Naive thymus-derived CD8-positive, alpha-beta T cell (primary cell): ENCODE measurements at places on chromosomes 6 and 20.

GRCh38 chr20:1536893-1537730 is 20.4 kb downstream of the SIRPD start:
- H3K4me3 ChIP-seq, result no peak overlapping the region
- no peak overlapping the region for H3K27ac ChIP-seq
- H3K27me3 ChIP-seq, result no peaks in the 10 kb centered on the region
- H3K36me3 ChIP-seq, result peaks cover 4% of the 10 kb centered on the region
- no peak for DNase-seq

DNA sequence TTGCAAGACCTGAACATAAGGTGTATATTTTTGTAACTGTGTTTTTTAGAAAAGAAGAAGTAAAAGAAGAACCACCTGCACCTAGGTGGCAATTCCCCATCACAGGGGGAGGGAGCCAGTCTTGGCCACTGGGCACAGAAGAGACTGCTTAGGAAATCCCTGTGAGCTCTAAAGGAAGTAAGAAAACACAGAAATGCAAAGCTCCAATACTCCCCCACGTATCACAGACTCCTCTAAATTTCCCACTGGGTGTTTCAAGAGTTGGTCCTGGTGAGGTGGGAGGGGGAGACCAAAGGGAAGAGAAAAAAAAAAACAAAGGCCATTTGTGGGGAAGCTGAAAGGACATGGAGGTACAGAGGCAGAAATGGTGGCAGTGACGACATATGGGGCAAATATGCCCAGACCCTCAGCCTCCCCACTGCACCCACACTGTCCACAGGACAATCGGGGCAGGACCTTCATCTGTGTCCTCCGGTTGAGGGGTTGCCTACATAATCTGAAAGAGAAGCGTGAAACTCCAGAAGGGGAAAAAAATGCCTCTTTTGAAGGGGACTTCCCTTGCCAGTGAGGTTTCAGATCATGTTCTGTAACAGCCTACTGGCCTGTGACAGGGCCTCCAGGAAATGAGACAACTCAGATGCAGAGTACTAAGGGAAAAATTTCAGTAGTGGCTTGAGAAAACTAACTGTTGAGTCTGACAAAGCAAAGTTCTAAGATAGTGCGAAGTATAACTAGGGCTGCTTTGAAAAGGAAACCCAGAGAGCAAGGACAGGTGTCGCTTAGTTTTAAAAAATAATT is 226.2 kb upstream of the MARCKS start:
- DNase-seq, result no peak
- no peaks in the 10 kb centered on the region for H3K36me3 ChIP-seq
- H3K27me3 ChIP-seq, result no peaks in the 10 kb centered on the region
- no peak overlapping the region for H3K27ac ChIP-seq

- H3K27me3 ChIP-seq, result peaks cover 18% of the 10 kb centered on the region
- no peak overlapping the region for H3K4me3 ChIP-seq
- no peak overlapping the region for H3K27ac ChIP-seq
Observed at GRCh38 chr20:59400708-59401107, 100.3 kb downstream of the EDN3 start.

GRCh38 chr6:39339868-39340550 is 17.5 kb upstream of the KCNK16 start:
- no peak overlapping the region for H3K4me3 ChIP-seq
- H3K4me1 ChIP-seq, result peaks cover 11% of the 10 kb centered on the region
- H3K36me3 ChIP-seq, result no peaks in the 10 kb centered on the region
- no peak overlapping the region for H3K27ac ChIP-seq
- H3K27me3 ChIP-seq, result peaks cover 30% of the 10 kb centered on the region

- no peak for DNase-seq
- no peaks in the 10 kb centered on the region for H3K27me3 ChIP-seq
- no peak overlapping the region for H3K27ac ChIP-seq
- H3K36me3 ChIP-seq, result peaks cover 94% of the 10 kb centered on the region
- peaks cover 5% of the 10 kb centered on the region for H3K4me1 ChIP-seq
- no peak overlapping the region for H3K4me3 ChIP-seq
Observed at GRCh38 chr6:169763308-169763707, 11.9 kb downstream of the ERMARD start.

GRCh38 chr6:116369540-116369939 is 1.2 kb upstream of the DSE start:
- H3K36me3 ChIP-seq, result no peaks in the 10 kb centered on the region
- peak overlapping the region; percentile 87 for H3K4me3 ChIP-seq
- H3K4me1 ChIP-seq, result peaks cover 11% of the 10 kb centered on the region

GRCh38 chr6:170062915-170063241 is 228.0 kb downstream of the DLL1 start:
- no peaks in the 10 kb centered on the region for H3K4me1 ChIP-seq
- no peak for DNase-seq
- no peak overlapping the region for H3K27ac ChIP-seq
- H3K36me3 ChIP-seq, result no peaks in the 10 kb centered on the region
- H3K27me3 ChIP-seq, result no peaks in the 10 kb centered on the region
- no peak overlapping the region for H3K4me3 ChIP-seq

DNA sequence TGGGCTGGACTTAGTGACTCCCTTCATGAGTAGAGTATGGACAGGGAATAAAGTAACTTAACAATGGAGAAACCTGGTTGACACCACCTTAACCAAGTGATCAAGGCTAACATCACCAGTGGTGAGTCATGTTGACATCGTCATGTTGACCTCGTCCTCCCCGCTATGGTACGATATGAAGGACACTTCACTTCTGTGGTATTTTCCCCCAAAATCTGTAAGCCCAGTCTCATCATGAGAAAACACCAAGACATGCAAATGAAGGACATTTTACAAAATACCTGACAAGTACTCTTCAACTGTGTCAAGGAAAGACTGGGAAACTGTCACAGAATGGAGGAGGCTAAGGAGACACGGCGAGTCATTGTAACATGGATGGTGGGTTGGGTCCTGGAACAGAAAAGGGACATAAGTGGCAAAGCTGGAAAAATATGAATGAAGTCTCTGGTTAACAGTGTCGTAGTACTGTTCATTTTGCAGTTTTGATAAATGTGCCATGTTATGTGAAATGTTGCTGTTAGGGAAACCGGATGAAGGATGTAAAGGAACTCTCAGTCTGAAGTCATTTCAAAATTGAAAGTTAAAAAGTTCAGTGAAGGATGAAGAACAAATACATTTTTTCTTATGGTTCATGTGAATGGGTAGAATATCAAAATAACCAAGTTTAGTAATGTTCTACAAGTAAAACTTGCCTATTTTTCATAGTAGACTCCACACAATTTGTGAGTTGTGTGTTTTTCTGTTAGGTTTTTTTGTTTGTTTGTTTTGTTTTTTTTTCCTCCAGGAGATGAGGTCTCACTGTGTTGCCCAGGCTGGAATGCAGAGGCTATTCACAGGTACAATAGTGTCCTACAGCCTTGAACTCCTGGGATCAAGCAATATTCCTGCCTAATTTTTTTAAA is 247.5 kb downstream of the TMEM242 start:
- H3K4me3 ChIP-seq, result peak overlapping the region; percentile 1
- peaks cover 41% of the 10 kb centered on the region for H3K4me1 ChIP-seq
- no peak overlapping the region for H3K27ac ChIP-seq
- peaks cover 11% of the 10 kb centered on the region for H3K36me3 ChIP-seq
- no peak for DNase-seq

DNA sequence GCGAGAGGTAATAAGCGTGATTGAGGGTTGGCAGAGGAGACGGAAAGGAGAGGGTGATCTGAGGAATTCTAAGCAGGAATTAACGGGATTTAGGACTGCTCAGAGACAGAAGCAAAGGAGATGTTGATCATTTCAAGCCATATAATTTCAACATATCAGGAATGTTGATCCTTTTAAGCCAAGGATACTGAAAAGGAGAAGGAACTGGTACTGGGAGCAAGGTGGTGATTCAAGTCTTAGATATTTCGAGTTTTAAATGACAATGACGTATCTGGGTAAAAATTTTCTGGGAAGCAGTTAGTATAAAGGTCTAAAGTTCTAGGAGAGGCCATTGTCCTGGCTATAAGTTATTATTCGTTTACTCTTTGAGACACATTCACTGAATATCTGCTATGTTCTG is 91.3 kb upstream of the OGFRL1 start:
- DNase-seq, result no peak
- no peaks in the 10 kb centered on the region for H3K4me1 ChIP-seq

GRCh38 chr20:7503501-7503900 is 436.8 kb downstream of the HAO1 start:
- no peaks in the 10 kb centered on the region for H3K4me1 ChIP-seq
- no peak for DNase-seq
- no peaks in the 10 kb centered on the region for H3K27me3 ChIP-seq
- H3K36me3 ChIP-seq, result no peaks in the 10 kb centered on the region
- H3K4me3 ChIP-seq, result no peak overlapping the region
- no peak overlapping the region for H3K27ac ChIP-seq

GRCh38 chr6:149060300-149060984 is 257.1 kb upstream of the TAB2 start:
- no peaks in the 10 kb centered on the region for H3K27me3 ChIP-seq
- H3K36me3 ChIP-seq, result no peaks in the 10 kb centered on the region
- no peak overlapping the region for H3K27ac ChIP-seq
- DNase-seq, result peak; percentile 35

DNA sequence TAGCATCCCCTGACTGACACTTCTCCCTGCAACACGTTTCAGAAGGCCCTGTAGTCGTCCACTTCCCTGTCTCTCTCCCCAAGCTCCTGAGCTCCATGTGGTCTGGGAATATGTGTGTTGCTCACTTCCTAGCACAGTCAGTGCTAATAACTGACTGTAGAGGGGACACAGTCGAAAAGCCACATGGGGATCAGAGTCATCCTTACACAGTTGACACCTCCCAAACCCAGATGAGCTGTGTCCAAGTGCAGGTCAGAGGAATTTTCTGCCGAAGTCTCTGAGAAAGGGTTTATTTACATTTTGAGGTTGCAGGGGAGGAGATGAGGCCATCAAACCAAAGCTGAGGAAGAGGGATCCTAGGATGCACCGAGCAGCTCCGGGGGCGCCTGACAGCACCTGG is 3.5 kb upstream of the ADAM33 start:
- no peak overlapping the region for H3K27ac ChIP-seq
- peaks cover 7% of the 10 kb centered on the region for H3K4me1 ChIP-seq
- H3K27me3 ChIP-seq, result peaks cover 31% of the 10 kb centered on the region
- H3K4me3 ChIP-seq, result no peak overlapping the region
- DNase-seq, result no peak

DNA sequence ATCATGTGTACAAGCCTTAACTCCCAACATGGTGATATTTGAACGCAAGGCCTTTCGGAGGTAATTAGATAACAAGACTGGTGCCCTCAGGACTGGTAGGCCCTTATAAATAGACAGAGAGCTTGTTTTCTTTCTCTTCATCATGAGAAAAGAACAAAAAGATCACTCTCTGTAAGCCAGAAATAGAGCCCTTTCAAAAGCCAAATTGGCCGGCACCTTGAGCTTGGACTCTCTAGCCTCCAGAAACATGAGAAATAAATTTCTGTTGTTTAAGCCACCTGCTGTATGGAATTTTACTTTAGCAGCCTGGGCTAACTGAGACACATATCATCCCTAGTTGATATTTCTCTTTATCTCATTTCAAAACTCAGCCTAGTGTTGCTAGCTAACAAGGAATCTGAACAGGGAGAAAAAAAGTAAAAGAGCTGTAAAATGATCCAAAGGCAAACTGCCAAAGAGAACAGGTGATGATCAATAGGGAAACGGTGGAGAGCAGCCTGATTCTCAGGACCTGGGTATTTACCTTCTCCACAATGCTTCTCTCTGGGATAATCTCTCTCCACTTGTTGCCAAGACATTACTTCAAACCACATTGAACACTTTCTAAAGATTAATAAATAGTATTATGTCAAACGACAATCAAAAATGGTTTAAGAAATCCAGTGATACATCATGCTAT is 6.1 kb downstream of the COL21A1 start:
- no peaks in the 10 kb centered on the region for H3K27me3 ChIP-seq
- H3K27ac ChIP-seq, result no peak overlapping the region
- H3K36me3 ChIP-seq, result no peaks in the 10 kb centered on the region
- H3K4me3 ChIP-seq, result no peak overlapping the region
- H3K4me1 ChIP-seq, result no peaks in the 10 kb centered on the region
- no peak for DNase-seq

- no peak for DNase-seq
- H3K36me3 ChIP-seq, result peaks cover 15% of the 10 kb centered on the region
- no peak overlapping the region for H3K4me3 ChIP-seq
- H3K4me1 ChIP-seq, result peaks cover 3% of the 10 kb centered on the region
Observed at GRCh38 chr20:52054123-52054522, 137.5 kb downstream of the ZFP64 start.

DNA sequence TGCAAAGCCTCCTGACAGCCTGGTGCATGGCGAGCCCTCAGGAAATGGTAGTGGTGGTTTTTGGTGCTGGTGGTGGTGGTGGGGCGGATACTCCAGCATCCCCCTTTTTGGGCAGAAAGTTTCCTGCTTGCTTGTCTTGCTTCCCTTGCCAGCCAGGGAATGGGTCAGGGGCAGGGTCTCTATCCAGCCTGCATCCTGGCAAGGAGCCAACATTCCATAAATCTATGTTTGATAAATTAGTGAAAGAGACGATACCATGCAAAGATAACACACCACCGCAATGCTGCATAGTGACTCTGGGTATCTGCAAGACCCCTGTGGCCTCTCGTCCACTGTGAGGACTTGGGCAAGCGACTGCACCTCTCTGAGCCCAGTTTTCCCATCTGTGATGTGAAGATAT is 246.2 kb downstream of the LRFN2 start:
- no peaks in the 10 kb centered on the region for H3K36me3 ChIP-seq
- H3K4me3 ChIP-seq, result no peak overlapping the region
- H3K27me3 ChIP-seq, result peaks cover 14% of the 10 kb centered on the region
- no peaks in the 10 kb centered on the region for H3K4me1 ChIP-seq

- no peak overlapping the region for H3K27ac ChIP-seq
- H3K36me3 ChIP-seq, result no peaks in the 10 kb centered on the region
- DNase-seq, result no peak
- H3K27me3 ChIP-seq, result no peaks in the 10 kb centered on the region
- H3K4me3 ChIP-seq, result no peak overlapping the region
- no peaks in the 10 kb centered on the region for H3K4me1 ChIP-seq
Observed at GRCh38 chr6:127022302-127022701, 96.2 kb upstream of the RSPO3 start.

DNA sequence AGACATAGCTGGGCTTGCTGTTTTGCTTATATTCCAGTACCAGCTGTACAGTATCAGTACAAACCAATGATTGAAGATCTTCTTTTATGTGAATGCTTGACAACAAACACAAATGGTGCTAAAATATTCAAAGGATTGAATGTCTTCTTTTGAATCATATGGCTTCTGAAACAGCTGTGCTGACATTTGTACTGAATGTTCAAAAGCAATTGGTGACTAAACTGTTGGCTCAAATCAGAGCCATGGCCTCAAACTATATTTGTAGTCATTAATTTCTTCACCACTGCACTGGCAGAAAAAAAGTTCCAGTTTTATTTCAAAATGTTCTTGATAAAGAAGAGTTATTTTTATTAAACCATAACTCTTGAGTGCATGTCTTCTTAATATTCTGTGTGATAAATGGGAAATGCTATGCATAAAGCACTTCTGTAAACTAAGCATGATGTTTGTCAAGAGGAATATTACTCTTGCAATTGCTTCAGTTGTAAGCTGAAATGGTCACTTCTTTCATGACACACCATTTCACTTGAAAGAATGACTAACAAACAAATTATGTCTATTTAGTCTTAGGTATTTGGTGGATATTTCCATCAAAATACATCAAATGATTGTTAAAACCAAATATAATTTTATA is 45.9 kb upstream of the CENPW start:
- H3K4me3 ChIP-seq, result no peak overlapping the region
- no peaks in the 10 kb centered on the region for H3K4me1 ChIP-seq
- H3K36me3 ChIP-seq, result no peaks in the 10 kb centered on the region
- DNase-seq, result no peak
- no peaks in the 10 kb centered on the region for H3K27me3 ChIP-seq

- H3K36me3 ChIP-seq, result no peaks in the 10 kb centered on the region
- DNase-seq, result no peak
- H3K4me1 ChIP-seq, result no peaks in the 10 kb centered on the region
- no peaks in the 10 kb centered on the region for H3K27me3 ChIP-seq
Observed at GRCh38 chr20:17712708-17713107, 12.9 kb downstream of the BANF2 start.
